ENCODE measurements at places on chromosomes 7 and 10. TPM values are rescaled to one million over a fixed set of nuclear protein-coding genes. Genes with fewer than 3 reads are reported as not detected.

PRLHR gene
- not detected for total RNA-seq

SERPINE1 gene
- 4.3 TPM for total RNA-seq

RTKN2 gene
- 0.78 TPM for total RNA-seq

STN1 gene
- 49.3 TPM for total RNA-seq

Data from ureter (tissue), 1 donor.